Heart right ventricle (tissue), 16 donors: ENCODE measurements at places on chromosomes 3 and 15. TPM values are rescaled to one million over a fixed set of nuclear protein-coding genes. Genes with fewer than 3 reads are reported as not detected.
A peak's percentile ranks its signal among the peaks of the same experiment; 100 is the strongest.

DNA sequence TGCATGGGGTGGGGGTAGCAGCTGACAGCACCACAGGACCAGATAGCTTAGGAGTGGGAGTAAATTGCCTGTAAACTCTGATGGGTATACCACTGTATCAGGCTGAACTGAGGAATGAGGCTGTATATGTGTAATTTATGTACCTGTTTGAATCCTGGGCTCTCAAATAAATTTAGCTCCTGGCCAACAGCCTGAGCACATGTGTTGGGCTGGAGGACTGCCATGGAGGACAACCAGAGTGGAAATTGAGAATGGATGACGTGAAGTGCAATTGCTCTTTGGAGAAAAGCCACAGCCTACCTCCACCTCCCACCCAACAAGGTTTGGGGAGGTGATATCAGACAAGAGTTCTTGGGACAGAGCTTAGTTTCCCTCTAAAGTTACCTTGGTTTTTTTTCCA lies 328.6 kb upstream of the PROK2 start:
- peak; percentile 27 for DNase-seq
- H3K27me3 ChIP-seq: no peaks in the 10 kb centered on the region
- H3K36me3 ChIP-seq: no peaks in the 10 kb centered on the region
- no peak overlapping the region for H3K4me3 ChIP-seq

Gene C3orf70
- 1.7 TPM for total RNA-seq

- no peak overlapping the region for H3K27ac ChIP-seq
- no peaks in the 10 kb centered on the region for H3K4me1 ChIP-seq
- no peaks in the 10 kb centered on the region for H3K36me3 ChIP-seq
- no peaks in the 10 kb centered on the region for H3K27me3 ChIP-seq
- no peak overlapping the region for H3K4me3 ChIP-seq
Observed at GRCh38 chr3:159418571-159419526, 569.8 kb upstream of the IL12A start.

Gene TLR9
- total RNA-seq: not detected

DNA sequence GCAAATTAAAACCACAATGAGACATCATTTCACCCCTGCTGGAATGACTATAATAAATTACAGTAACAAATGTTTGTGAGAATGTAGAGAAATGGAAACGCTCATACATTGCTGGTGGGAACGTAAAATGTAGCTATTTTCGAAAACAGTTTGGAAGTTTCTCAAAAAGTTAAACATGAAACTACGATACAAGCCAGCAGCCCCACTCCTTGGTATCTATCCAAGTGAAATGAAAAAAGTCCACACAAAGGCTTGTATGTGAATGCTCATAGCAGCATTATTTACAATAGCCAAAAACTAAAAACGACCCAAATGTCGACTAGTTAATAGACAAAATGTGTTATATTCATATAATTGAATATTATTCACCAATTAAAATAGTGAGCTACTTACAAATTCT lies 22.9 kb upstream of the CFAP20DC start:
- H3K4me1 ChIP-seq: no peaks in the 10 kb centered on the region
- no peaks in the 10 kb centered on the region for H3K27me3 ChIP-seq
- DNase-seq: no peak
- H3K4me3 ChIP-seq: no peak overlapping the region
- no peaks in the 10 kb centered on the region for H3K36me3 ChIP-seq

DNA sequence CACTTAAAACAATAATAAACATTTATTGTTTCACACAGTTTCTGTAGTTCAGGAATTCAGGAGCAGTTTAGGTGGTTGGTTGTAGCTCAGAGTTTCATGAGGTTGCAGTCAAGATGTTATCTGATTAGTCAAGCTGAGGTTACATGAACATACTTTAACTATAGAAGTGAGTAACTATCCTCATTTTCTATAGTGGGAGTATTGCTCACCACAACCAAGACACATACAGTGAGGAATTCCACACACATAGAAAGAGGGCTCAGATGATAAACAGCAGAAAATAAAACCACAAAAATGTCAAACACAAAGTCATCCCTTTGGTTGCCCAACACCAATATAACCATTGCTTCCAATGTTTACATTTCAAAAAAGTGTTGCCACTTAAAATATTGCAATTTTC lies 13.6 kb downstream of the SCN11A start:
- no peaks in the 10 kb centered on the region for H3K36me3 ChIP-seq
- no peak for DNase-seq
- no peak overlapping the region for H3K27ac ChIP-seq
- H3K27me3 ChIP-seq: no peaks in the 10 kb centered on the region
- no peaks in the 10 kb centered on the region for H3K4me1 ChIP-seq

Gene SLC22A14
- total RNA-seq: 0.17 TPM

Gene TMEM44
- total RNA-seq: 4.6 TPM

Gene XIRP1
- total RNA-seq: 889 TPM

- peaks cover 3% of the 10 kb centered on the region for H3K4me1 ChIP-seq
- DNase-seq: no peak
- H3K36me3 ChIP-seq: no peaks in the 10 kb centered on the region
- no peak overlapping the region for H3K4me3 ChIP-seq
Observed at GRCh38 chr3:126777366-126777765, 73.3 kb downstream of the CHCHD6 start.

Gene SYNPR
- total RNA-seq: not detected

- no peaks in the 10 kb centered on the region for H3K4me1 ChIP-seq
- H3K27ac ChIP-seq: no peak overlapping the region
- H3K4me3 ChIP-seq: no peak overlapping the region
- no peaks in the 10 kb centered on the region for H3K36me3 ChIP-seq
Observed at GRCh38 chr3:80087767-80088166, 320.0 kb upstream of the ROBO1 start.

DNA sequence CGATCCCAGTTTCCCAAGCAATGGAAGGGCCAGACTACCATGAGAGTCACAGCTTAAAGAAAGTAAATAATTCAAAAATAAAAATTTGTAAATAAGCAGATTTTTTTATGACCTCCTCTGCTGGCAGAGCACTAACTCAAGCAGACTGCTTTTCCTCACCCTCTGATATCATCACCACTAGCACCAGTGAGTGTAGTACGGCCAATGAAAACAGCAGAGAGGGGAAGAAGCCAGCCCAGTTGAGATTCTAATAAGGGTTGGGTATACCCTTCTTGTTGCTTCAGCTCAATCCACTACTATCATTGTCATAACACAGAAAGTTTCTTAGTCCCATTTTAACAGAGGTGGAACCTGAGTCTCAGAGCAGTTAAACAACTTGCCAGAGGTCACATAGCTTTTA lies 193.1 kb downstream of the ERC2 start:
- peaks cover 5% of the 10 kb centered on the region for H3K4me1 ChIP-seq
- H3K4me3 ChIP-seq: no peak overlapping the region
- no peaks in the 10 kb centered on the region for H3K27me3 ChIP-seq
- no peak overlapping the region for H3K27ac ChIP-seq

Gene CLDN16
- not detected for total RNA-seq

DNA sequence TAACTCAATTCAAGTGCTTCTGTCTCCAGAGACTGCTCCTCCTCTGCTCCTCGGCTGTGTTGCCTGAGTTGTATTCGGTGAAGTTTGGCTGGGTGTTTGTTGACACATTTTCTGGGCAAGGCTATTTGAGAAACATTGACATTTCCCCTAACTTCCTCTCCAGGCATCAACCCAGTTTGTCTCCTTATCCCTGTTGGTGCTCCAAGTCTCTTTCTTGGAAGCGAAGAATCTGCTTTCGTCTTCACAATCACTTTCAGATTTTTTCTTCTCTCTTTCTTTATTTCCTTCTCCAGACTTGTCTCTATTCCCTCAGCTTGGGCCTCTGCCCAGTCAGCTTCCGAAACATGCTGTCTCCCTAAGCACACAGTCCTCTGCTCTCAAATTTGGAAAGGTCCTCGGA lies 84.7 kb downstream of the ETV5 start:
- peak overlapping the region; percentile 6 for H3K4me3 ChIP-seq
- peak; percentile 15 for DNase-seq
- H3K27ac ChIP-seq: no peak overlapping the region
- H3K36me3 ChIP-seq: no peaks in the 10 kb centered on the region
- H3K4me1 ChIP-seq: no peaks in the 10 kb centered on the region
- no peaks in the 10 kb centered on the region for H3K27me3 ChIP-seq

DNA sequence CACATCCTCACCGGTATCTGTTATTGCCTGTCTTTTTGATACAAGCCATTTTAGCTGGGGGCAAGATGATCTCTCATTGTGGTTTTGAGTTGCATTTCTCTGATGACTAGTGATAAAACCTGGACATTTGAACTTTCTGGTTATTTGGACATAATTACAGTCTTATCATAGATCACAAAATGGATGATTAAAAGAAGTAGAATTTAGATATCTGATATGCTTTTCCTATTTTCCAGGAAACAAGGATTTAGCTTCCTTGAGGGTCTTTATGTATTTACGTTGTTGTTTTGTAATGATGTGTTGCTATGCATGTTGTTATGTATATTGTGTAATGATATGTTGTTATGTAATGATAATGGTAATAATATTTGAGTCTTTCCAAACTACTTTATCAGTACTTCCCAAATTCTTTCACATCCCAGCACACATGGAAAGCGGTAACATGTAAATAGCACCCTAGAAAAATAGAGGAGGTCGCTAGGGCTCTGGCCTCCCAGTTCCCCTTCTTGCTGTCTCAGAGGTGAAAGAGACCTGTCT lies 53.8 kb downstream of the GJD2 start:
- H3K4me3 ChIP-seq: no peak overlapping the region
- no peaks in the 10 kb centered on the region for H3K4me1 ChIP-seq
- no peak overlapping the region for H3K27ac ChIP-seq
- no peaks in the 10 kb centered on the region for H3K27me3 ChIP-seq

DNA sequence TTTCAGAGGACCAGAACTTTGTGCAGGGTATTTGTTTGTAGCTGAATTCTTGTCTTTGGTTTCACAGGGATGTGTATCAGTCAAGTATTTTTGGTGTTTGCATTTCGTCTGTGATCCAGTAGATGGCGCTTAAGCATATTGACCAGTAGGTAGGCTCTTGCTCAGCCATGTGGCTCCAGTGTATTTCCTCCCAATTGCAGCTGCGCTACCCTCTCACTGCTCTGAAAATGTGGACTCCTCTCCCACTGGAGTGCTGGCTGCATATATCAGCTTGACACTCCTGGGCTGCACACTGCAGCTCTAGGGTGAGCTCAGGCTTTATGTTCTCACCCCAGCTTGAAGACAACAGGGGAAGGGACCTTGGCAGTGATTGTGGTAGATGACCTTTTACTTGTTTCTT lies 1264.3 kb upstream of the ALCAM start:
- H3K4me3 ChIP-seq: no peak overlapping the region
- no peaks in the 10 kb centered on the region for H3K27me3 ChIP-seq
- no peak for DNase-seq

DNA sequence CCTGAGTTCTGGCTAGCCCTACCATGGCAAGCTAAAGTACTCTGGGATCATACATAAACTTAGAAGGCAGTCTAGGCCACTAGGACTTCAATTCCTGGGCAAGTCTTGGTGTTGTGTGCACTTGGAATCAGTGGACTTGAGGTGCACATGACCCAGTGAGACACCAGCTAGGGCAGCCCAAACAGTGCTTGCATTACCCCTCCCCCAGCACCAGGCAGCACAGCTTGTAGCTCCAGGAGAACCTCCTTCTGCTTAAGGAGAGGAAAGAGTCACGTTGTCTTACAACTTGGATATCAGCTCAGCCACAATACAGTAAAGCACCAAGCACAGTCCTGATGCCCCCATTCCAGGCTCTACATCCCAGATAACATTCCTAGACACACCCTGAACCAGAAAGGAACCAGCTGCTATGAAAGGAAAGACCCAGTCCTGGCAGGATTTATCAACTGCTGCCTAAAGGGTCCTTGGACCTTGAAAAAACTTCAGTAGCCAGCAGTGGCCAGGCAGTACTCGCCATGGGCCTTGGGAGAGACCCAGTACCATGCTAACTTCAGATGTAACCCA lies 57.2 kb downstream of the MYO9A start:
- peaks cover 15% of the 10 kb centered on the region for H3K4me1 ChIP-seq
- no peak overlapping the region for H3K27ac ChIP-seq
- no peak overlapping the region for H3K4me3 ChIP-seq
- no peak for DNase-seq
- no peaks in the 10 kb centered on the region for H3K36me3 ChIP-seq
